ENCODE measurements at places on chromosomes 2 and 18.

- DNase-seq = no peak
Observed at GRCh38 chr2:112642561-112642960, 3.2 kb upstream of the SLC20A1 start.

GRCh38 chr2:85795331-85796045 is 41.7 kb downstream of the ATOH8 start:
- DNase-seq = no peak

- DNase-seq = no peak
Observed at GRCh38 chr18:73896685-73897084, 250.9 kb downstream of the FBXO15 start.

- no peak for DNase-seq
Observed at GRCh38 chr2:60528281-60529020, 25.0 kb downstream of the BCL11A start.

GRCh38 chr2:222352981-222353380 is 54.2 kb upstream of the PAX3 start:
- no peak for DNase-seq

- DNase-seq = no peak
Observed at GRCh38 chr2:238322001-238322411, 1.7 kb downstream of the TRAF3IP1 start.

GRCh38 chr2:86566821-86567190 is 3.6 kb upstream of the CHMP3 start:
- DNase-seq = no peak

GRCh38 chr18:24362757-24363156 is 34.9 kb downstream of the OSBPL1A start:
- no peak for DNase-seq

- DNase-seq = no peak
Observed at GRCh38 chr2:176104316-176105077, 2.6 kb upstream of the HOXD11 start.

- peak; percentile 94 for DNase-seq
Observed at GRCh38 chr18:10787293-10787901, 261.6 kb downstream of the NAPG start.

DNA sequence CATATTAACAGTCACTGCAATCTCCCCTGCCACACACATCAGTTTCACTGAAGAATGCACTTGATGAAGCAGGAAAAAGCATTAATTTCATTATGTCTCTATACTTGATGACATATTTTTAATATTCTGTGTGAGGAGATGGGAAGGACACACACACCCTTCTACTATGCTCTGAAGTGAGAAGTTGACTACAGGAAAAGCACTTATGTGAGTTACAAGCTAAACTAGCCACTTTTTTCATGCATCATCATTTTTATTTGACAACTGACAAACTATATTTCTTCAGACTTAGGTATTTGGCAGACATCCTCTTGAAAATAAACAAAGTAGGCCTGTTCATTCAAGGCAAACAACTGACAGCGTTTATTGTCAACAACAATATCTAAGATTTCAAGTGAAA is 150.4 kb upstream of the ID2 start:
- DNase-seq = no peak

- no peak for DNase-seq
Observed at GRCh38 chr2:68969736-68970490, 4.5 kb upstream of the GKN1 start.

DNA sequence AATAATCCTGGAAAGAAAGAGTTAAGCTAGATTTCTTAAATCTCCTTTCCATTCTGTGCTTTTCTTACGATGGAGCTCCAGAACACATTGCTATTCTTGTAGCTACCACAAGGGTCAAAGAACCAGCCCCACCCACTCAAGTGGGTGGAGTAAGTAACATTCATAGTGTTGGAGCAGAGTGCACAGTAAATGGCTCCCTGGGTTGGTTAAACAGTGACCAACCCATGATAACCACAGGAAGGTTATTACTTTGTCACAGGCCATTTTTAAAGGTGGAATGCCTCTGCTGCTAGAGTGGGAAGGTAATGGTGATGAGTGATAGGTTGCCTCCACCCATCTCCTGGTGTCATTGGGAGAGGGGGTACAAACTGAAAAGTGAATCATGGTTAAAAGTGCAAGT is 13.9 kb downstream of the ARPC2 start:
- peak; percentile 41 for DNase-seq

- no peak for DNase-seq
Observed at GRCh38 chr2:96137321-96138178, 752 bp downstream of the ASTL start.

Data from MM.1S (cell line).